Thymus (tissue), 14 donors: ENCODE measurements at places on chromosomes 11 and 22.

DNA sequence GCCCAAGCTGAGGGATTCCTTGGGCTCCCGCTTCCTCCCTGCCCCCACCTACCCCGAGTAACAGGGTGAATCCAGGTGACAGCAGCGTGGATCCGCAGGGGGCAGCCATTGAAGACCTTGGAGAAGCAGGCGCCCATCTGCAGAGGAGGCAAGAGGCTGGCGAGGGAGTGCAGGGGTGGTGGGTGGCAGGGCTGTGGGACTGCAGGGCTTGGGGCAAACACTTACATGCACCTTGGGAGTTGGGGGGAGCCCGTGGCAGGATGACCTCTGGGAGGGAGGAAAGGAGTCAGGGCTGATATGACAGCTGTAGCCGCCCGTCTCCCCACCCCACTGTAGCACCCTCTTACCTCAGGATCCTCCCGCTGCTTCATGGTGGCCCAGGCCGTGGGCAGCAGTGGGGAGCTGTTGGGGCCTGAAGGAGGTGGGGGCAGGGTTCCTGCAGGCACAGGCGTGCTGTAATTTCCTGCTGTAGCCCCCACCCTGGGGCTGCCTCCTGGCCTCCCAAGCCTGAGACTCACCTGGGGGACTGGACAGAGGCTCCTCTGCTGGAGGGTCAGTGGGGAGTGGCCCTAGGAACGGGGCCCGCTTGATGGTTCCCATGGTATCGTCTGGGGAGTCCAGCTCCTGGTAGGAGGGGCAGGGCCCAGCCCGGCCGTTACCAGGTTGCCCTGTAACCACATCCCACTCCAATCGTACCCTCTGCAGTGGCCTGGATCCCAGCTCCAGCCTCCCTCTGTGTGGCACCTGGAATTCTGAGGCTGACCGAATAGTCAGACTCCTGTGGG, 6.1 kb downstream of the MAP4K2 start:
- DNase-seq: no peak

GRCh38 chr11:28834877-28835276, 726.7 kb downstream of the METTL15 start:
- no peak for DNase-seq

DNA sequence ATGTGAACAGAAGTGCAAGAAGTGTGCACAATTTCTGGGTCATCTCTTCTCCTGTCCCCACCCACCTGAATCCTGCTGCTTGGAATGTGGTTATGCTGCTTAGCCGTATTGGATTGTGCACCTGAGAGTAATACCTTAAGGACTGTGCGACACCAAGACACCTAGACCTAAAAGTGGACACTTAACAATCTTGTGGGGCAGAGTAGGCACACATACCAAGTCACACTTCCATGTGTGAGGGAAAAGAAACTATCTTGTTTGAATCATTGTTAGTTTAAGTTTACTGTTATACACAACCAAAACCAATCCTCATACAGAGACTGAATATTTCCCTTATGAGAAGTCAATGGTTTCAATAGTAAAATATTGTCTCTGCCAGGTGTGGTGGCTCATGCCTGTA, 93.7 kb downstream of the CCDC83 start:
- DNase-seq: no peak

GRCh38 chr11:122343210-122343609, 227.2 kb upstream of the BLID start:
- no peak for DNase-seq

DNA sequence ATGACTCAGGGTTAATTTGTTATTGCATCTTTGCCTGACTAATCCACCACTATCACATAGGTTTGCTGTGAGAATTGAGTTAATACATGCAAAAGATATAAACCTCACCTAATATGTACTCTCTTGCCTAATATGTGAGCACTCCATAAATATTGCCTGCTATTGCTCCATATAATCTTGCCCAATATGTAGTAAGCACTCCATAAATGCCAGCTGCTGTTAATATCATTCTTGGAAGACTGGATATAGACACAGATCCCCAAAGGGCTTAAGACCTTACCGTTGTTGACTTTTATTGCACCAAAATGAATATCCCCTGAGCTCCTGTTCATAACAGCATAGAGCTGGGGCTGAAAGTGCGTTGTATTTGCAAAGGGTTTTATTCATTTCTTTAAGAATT, 27.0 kb upstream of the LRRC55 start:
- DNase-seq: no peak

DNA sequence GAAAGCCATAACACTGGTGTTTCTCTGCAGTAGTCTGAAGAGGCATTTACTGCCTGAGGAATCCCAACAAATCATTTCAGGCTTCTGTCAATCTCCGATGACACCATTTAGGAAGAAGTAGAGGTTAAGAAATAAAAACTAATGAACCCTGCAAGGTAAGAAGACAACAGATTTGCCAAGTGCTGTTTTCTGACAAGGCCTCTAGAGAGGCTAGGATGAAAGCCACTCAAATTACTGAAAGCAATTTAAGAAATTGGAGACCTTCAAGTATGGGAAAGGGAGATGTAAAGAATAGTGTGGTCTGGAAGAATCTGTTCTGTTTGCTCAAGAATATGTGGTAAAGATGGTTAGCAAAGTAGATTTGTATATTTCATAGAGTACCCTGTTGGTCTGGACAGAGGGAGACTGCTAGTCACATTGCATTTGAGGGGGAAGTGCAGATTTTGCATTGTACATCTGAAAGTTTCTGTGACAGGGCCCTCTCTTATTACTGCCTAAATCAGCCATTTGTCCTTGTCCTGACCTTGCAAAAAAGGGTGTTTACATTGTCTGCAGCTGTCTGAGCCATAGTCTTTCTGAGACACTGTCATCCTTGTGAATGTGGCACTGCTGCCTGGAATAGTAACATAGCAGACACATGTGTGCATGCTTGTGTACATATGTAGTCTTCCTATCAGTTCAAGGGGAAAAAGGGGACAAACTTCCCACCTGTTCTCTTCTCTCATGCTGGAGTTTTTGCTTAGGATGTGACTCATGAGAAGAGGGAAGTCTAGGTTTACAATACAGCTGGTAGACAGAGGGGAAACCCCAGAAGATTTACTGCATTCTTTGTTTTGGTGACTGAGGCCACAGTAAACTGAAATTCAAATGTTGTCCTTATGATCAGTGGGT, 640.2 kb upstream of the KIRREL3 start:
- no peak for DNase-seq

DNA sequence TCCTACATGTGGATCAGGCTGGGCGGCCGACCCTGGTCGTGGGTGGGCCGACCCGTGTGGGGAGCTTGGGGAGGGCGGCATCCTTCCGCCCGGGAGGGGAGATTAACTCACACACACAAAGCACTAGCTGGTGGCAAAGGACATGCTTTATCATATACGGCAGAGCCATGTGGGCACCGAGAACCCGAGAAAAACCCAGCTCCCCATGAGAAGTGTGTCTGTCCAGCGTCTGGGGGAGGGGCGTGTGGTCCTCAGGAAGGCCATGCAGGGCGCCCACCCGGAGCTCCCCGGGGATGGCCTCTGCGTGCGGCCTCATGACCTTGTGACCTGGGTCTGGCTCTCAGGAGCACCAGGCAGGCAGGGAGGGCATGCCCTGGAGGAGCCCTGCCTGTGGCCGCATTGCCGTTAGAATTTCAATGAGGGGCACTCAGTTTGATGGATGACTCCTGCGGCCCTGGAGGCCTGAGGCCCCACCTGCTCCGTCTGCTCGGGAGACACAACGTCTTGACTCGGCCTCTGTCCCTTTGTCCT, 39.4 kb upstream of the TOLLIP start:
- DNase-seq: no peak

GRCh38 chr22:41620589-41621098, at the start of gene DESI1:
Gene DESI1, minus strand, starts transcription at chr22:41621043. Its CDS starts 204 bp downstream, at chr22:41620839.
- DNase-seq: no peak

DNA sequence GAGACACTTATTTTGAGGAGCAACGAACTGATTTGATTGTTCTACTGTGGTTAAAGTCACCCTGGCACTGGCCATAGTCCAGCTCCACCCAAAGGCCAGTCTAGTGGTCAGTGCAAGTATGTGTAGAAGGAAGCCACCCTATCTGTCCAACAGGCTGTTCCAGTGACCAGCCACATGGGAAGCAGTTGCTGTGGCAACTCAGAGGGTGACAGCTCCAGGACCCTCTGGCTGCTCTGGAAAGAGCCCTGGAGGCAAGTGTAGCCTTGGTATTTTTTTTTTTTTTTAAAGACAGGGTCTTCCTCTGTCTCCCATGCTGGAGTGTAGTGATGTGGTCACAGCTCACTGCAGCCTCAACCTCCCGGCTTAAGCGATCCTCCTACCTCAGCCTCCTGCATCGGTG, 27.8 kb downstream of the LMO1 start:
- DNase-seq: no peak

- no peak for DNase-seq
Observed at GRCh38 chr22:44521326-44522074, 23.5 kb upstream of the RTL6 start.

GRCh38 chr11:80241766-80242165, 800.9 kb upstream of the TENM4 start:
- no peak for DNase-seq

- DNase-seq: no peak
Observed at GRCh38 chr11:3134651-3135480, 30.2 kb downstream of the OSBPL5 start.

GRCh38 chr11:27201454-27202302, 161.1 kb downstream of the BBOX1 start:
- no peak for DNase-seq

- no peak for DNase-seq
Observed at GRCh38 chr11:1759851-1760220, 3.9 kb downstream of the CTSD start.

GRCh38 chr11:66258473-66258893, 10.0 kb upstream of the RAB1B start:
- DNase-seq: no peak

GRCh38 chr11:80856066-80856465, 1415.2 kb upstream of the TENM4 start:
- DNase-seq: no peak

DNA sequence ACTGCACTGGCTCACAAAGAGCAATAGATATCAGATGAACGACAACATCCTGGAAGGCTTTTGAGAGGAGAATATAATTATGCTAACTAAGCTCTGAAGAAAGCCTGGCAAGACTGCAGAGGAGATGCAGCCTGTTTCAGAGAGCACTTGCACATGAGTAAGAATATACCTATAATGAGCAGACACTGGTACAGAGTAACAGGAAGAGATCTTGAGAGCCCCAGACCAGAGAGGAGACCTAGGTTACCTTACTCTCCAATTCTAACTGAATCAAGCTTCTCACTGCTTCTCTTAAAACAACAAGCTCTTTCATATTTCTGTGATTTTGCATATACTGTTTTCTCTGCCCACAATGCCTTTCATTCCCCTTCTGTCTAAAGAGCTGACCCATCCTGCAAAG, 66.5 kb downstream of the FAM168A start:
- DNase-seq: no peak

GRCh38 chr22:19400881-19401280, 30.7 kb downstream of the HIRA start:
- no peak for DNase-seq

DNA sequence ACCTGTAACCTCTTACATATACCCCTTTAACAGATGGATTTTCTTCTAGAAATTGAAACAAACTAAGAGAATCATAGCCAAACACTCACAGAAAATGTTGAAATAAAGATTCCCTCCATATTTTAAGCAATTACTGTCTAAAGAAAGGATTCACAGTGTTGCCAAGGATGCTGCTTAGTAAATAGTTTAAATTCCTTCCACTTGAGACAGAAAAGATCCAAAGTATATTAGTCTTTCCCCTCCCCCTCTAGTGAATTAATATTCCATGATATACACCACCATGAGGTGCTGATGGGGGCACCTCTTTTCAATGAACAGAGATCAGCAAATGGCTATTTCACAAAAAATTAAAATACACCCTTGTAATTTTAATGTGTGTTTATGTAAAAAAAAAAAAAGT, 186.8 kb downstream of the SOX6 start:
- DNase-seq: no peak

DNA sequence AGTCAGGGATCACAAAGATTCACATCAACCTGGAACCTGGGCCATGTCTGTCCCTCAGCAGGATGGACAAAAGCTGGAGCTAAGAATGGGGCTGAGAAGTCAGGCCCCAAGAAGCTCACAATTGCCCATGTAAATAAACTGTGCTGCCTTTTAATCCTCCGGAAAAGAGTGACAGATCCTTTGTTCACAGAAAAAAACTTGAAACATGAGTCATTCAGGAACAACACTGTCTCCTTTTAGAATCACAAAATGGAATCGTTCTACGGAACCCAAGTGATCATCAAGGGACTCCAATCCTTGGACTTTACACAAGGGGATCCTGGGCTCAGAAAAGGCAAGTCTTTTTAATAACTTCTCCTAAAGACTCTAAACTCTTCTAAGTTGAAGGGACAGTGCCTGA, 36.1 kb downstream of the RELT start:
- DNase-seq: no peak

- DNase-seq: no peak
Observed at GRCh38 chr22:45472426-45472825, 30.3 kb upstream of the FBLN1 start.

DNA sequence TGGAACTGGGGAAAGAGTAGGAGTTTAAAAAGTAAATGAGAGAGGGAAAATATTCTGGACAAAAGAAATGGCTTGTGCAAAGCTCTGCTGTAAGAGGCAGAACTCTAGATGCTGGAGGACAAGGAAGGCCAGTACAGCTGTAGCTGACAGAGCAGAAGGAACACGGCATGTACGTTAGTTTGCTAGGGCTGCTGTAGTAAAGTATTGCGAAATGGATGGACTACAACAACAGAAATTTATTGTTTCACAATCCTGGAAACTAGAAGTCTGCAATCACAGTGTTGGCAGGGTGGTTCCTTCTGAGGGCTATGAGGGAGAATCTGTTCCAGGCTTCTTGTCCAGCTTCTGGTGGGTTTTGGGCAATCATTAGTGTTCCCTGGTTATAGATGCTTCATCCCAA, 454.4 kb downstream of the NTM start:
- no peak for DNase-seq

DNA sequence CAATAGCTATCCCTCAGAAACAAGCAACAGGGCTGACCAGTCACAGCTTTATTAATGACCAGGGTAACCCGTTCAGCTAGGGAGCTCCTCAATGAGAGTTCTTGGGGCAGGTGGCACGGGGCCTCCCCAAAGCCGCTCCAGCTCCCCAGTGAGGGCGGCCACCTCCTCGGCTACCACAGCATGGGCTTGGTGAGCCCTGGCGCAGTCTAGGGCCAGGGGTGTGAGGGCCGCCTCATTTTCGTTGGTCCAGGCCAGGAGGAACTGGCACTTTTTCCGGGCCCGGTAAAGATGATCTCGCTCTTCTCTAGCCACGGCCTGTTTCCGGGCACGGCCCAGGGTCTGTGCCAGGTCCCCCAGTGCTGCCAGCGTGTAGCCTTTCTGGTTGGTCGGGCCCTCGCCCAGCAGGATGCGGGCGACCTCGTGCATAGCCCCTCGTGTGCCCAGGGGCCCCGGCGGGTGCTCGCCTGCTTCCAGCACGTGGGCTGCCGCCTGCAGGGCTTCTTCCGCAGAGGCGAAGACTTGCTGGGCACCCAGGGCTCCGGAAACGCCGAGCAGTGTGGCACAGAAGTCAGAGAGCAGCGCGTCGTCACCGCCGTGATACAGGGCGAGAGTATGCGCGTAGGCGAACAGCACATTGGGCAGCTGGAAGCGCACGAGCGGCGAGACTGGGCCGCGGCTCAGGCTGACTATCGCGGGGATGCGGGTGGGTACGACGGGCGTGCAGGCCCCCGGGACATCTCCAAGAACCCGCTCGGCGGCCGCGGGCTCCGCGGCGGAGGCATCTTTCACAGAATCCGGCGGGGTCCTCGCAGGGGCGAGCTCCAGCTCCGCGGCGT, 913 bp downstream of the ZNHIT2 start:
- DNase-seq: no peak
